ENCODE measurements at places on chromosomes 5 and 9.

DNA sequence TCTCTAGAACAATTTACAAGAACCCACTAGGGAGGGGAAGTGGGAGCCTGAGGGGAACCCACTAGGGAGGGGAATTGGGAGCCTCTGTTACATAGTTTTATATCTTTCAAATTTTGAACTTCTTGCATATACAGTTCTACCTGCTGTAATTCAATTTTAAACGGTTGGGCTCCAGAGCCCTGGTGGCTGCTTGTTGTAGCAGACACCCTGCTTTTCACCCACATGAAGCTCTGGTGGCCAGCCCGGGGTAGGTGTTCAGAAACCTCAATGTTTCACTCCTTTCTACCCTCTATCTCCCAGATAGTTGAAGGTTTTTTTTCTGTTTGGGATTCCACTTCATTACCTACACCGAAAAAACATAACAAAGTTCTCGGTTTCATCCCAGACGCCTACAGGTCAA is 124.4 kb downstream of the TMEM174 start:
- peaks cover 76% of the 10 kb centered on the region for H3K27me3 ChIP-seq
- H3K27ac ChIP-seq: no peak overlapping the region
- ATAC-seq: no peak

GRCh38 chr9:37215381-37215780 is 95.0 kb downstream of the ZCCHC7 start:
- peaks cover 11% of the 10 kb centered on the region for H3K36me3 ChIP-seq
- H3K4me3 ChIP-seq: no peak overlapping the region
- no peak overlapping the region for H3K27ac ChIP-seq
- no peak for ATAC-seq
- peaks cover 13% of the 10 kb centered on the region for H3K4me1 ChIP-seq

- H3K27me3 ChIP-seq: peaks cover 17% of the 10 kb centered on the region
- no peak overlapping the region for H3K27ac ChIP-seq
- H3K36me3 ChIP-seq: no peaks in the 10 kb centered on the region
Observed at GRCh38 chr9:137299203-137299565, 2.9 kb downstream of the NRARP start.

GRCh38 chr5:177336112-177336511 is 15.4 kb downstream of the LMAN2 start:
- ATAC-seq: peak; percentile 44
- H3K27me3 ChIP-seq: no peaks in the 10 kb centered on the region

DNA sequence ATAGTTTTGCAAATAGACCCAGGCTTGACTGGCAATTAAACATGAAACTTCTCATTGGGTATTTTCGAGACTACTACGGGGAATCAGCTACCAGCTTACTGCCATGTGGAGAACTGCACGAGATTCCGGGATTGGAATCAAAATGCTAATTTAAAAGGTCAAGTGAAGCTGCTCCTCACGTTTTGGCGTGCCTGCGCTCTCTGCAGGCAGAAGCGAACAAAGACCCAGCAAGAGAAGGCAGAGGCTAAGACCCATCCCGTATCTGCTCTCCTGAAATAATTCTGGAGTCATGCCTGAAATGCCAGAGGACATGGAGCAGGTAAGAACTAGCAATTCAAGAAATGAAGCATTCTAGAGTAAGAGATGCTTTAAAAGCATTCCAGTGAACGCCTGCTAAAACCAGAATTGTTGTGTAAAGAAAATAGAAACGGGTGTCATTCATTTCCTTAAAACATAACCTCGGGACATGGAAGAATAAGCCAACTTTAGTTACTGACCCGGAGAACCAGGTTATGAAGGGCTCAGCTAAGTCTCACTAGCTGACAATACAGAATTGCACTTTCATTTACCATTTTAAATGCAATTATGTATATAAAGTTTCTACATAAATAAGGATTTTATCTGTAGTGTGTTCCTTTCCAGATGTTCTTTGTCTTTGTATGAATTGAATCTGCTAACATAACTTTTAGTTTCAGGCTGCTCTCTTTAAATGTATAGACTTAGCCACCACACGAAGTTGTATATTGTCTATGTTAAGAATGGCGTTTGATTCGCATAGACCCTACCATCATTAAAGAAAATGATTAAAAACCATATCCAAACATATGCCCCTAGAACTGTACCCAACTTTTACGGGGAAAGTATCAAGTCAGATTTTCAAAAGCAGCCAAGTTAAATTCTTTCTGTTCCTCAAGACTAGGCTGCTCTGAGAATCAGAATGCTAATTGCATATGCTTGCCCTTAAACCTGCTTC is 2.0 kb upstream of the MAT2B start:
- H3K36me3 ChIP-seq: peaks cover 34% of the 10 kb centered on the region
- H3K27ac ChIP-seq: peak overlapping the region; percentile 99
- H3K4me3 ChIP-seq: peak overlapping the region; percentile 93

DNA sequence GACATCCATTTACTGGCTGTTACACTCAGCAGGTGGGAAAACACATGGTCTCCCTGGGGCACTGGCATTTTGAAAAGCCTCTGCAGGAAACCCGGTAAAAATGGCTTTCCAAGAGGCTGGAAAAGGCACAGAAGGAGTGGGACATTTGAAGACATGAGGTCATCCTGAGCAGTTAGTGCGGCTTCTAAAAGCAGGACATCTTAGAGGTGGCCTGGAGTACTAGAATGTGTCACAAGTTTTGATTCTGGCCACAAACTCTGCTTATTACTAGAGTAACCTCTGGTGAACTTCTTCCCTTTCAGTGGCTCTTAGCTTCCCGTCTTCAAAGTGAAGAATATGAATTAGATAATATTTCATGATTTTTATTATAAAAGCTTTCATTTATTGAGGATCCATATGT is 423.0 kb upstream of the BRINP1 start:
- H3K36me3 ChIP-seq: no peaks in the 10 kb centered on the region
- no peak overlapping the region for H3K4me3 ChIP-seq
- peaks cover 4% of the 10 kb centered on the region for H3K27me3 ChIP-seq
- no peak overlapping the region for H3K27ac ChIP-seq
- no peaks in the 10 kb centered on the region for H3K4me1 ChIP-seq

DNA sequence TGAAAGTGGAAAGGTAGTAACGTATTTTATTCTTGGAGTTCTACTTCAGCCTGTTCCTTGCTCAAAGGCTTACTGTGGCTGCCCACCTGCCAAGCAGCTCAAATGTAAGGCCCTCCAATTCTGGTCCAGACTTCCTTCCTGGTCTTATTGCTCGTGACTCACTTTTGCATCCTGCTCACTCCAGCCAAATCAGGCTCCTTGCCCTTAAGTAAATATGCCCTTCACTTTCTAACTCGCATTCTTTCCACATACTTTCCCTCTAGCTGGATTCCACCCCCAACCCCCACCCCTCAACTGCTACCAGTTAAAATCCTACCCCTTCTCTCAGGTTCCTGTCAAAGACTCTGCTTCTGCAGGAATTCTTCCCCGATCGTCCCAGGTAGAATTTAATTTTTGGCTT is 96.6 kb downstream of the GALNT10 start:
- no peaks in the 10 kb centered on the region for H3K36me3 ChIP-seq
- no peak overlapping the region for H3K4me3 ChIP-seq
- no peak for ATAC-seq
- peaks cover 15% of the 10 kb centered on the region for H3K4me1 ChIP-seq
- no peak overlapping the region for H3K27ac ChIP-seq
- no peaks in the 10 kb centered on the region for H3K27me3 ChIP-seq

GRCh38 chr9:115694014-115694413 is 459.6 kb upstream of the PAPPA start:
- no peak overlapping the region for H3K27ac ChIP-seq
- no peak overlapping the region for H3K4me3 ChIP-seq
- no peaks in the 10 kb centered on the region for H3K4me1 ChIP-seq
- ATAC-seq: no peak
- peaks cover 3% of the 10 kb centered on the region for H3K27me3 ChIP-seq
- no peaks in the 10 kb centered on the region for H3K36me3 ChIP-seq

DNA sequence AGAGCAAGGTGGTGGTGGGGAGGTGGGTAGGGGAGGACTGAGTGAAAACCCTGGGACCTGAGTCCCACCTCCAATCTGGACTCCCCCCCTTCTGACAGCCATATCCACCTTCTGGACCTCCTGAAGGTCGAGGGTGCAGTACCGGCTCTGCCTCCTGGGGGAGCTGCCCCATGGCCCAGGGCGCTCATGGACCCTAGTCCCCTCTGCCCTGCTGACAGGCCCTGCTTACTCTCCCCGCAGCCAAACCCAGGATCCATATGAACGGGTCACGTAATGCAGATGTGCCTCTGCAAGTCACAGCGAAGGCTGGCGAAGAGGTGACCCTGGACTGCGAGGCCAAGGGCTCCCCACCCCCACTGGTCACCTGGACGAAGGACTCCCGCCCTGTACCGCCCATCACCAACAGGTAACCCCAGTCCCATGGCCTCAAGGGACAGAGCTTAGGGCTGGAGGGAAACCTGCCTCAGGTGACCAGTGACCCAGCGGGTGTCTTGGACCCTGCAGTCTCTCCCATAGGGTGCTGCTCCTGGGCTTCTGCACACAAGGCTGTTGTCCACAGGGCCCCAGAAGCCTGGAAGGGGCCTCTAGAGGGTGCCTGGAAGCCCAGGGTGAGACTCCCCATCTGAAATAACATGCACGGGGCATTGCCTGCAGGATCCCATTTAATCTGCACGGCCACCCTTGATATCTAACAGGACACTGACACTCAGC is 61.7 kb downstream of the HMCN2 start:
- ATAC-seq: no peak
- H3K4me1 ChIP-seq: no peaks in the 10 kb centered on the region
- no peaks in the 10 kb centered on the region for H3K36me3 ChIP-seq
- H3K27me3 ChIP-seq: peaks cover 44% of the 10 kb centered on the region
- H3K4me3 ChIP-seq: no peak overlapping the region

DNA sequence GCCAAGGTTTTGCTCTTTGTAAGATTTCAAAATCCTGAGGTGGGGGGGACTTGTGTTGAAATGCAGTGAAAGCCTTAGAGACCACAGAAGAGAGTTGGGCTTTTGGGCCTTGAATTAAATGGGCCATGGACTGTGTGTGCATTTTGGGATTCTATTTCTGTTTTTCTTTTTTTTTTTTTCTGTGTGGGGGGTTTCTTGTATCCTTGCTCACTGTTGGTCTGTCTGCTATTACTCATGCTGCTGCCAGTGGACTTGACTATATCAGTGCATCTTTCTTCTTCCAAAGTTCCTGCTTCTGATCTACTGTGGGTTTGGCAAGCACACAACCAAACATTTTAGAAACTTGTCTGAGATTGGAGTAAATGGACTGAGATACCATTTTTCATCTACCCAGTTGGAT is 344.9 kb downstream of the ARL15 start:
- no peaks in the 10 kb centered on the region for H3K4me1 ChIP-seq
- peaks cover 11% of the 10 kb centered on the region for H3K36me3 ChIP-seq
- H3K27me3 ChIP-seq: no peaks in the 10 kb centered on the region
- no peak for ATAC-seq
- H3K27ac ChIP-seq: no peak overlapping the region

DNA sequence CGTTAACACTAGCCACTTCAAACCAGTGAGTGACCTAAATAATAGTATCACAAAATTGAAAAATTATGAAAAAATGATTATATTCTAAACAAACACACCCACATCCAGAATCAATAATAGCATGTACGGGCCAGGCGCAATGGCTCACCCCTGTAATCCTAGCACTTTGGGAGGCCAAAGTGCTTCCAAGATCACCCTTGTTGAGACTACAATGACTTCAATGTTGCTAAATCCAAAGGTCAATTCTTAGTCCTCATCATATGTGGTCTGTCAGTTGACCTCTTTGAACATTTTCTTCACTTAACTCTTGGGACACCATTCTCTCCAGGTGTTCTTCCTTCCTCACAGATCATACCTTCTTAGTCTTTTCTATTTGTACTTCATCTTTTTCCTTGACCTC is 11.3 kb downstream of the RIOK2 start:
- peaks cover 25% of the 10 kb centered on the region for H3K4me1 ChIP-seq
- peak; percentile 6 for ATAC-seq
- peaks cover 99% of the 10 kb centered on the region for H3K36me3 ChIP-seq
- peak overlapping the region; percentile 7 for H3K4me3 ChIP-seq
- peak overlapping the region; percentile 72 for H3K27ac ChIP-seq

- no peaks in the 10 kb centered on the region for H3K4me1 ChIP-seq
- no peak overlapping the region for H3K27ac ChIP-seq
- no peak for ATAC-seq
- no peaks in the 10 kb centered on the region for H3K36me3 ChIP-seq
- H3K27me3 ChIP-seq: peaks cover 6% of the 10 kb centered on the region
Observed at GRCh38 chr9:14058325-14058688, 255.6 kb downstream of the NFIB start.

DNA sequence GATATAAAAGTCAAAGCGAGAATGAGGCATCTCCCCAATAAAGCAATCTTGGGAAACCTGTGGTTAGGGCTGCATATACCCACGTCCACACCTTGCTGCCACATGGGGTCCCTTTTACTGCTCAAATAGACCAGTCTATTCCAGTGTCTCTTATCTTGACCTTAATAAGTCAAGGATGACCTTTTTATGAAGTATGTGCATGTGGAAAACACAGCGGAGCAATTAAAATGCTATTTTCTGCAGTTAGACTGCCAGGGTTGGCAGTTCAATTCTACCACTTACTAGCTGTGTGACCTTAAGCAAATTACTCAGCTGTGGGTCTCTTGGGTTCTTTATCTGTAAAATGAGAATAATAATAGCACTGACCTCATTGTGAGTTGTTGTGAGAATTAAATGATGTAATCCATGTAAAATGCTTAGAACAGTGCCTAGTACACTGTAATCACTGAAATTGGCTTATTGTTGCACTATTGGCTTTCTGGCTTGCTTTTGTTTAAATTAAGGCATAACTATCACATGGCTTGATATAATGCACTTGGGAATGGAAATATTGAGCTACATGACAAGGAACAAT is 67.8 kb upstream of the HSPB3 start:
- no peaks in the 10 kb centered on the region for H3K4me1 ChIP-seq
- peak; percentile 38 for ATAC-seq
- no peaks in the 10 kb centered on the region for H3K36me3 ChIP-seq
- no peak overlapping the region for H3K4me3 ChIP-seq

- no peaks in the 10 kb centered on the region for H3K36me3 ChIP-seq
- H3K27ac ChIP-seq: no peak overlapping the region
- H3K4me3 ChIP-seq: no peak overlapping the region
- no peaks in the 10 kb centered on the region for H3K4me1 ChIP-seq
Observed at GRCh38 chr5:95671826-95672225, 11.0 kb downstream of the SPATA9 start.

DNA sequence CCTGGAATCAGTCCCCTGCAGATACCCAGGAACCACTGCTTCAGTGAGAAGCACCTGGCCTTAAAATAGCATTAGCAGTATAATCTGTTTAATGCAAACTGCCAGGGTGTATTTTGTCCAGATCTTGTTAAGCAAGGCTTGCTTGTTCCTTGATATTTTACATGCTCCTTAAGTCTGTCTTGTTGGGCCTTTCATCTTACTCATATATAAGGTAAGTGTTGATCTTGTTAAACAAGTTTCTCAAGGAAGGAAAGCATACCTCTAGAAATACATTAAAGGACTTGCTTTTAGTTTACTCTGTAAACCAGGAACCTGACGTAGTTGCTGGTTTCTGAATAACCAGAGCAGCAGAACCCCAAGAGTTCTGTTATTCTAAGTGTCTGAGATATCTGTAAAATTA is 13.7 kb downstream of the HSPA4 start:
- peaks cover 19% of the 10 kb centered on the region for H3K4me1 ChIP-seq
- H3K4me3 ChIP-seq: no peak overlapping the region
- H3K27me3 ChIP-seq: no peaks in the 10 kb centered on the region
- H3K27ac ChIP-seq: peak overlapping the region; percentile 44

- no peaks in the 10 kb centered on the region for H3K27me3 ChIP-seq
- H3K36me3 ChIP-seq: peaks cover 91% of the 10 kb centered on the region
- H3K27ac ChIP-seq: peak overlapping the region; percentile 79
- ATAC-seq: no peak
- H3K4me1 ChIP-seq: peaks cover 14% of the 10 kb centered on the region
Observed at GRCh38 chr5:58974601-58975000, 391.7 kb downstream of the RAB3C start.

GRCh38 chr5:82445726-82446335 is 167.7 kb upstream of the RPS23 start:
- H3K27ac ChIP-seq: no peak overlapping the region
- H3K36me3 ChIP-seq: no peaks in the 10 kb centered on the region
- H3K27me3 ChIP-seq: no peaks in the 10 kb centered on the region
- no peak for ATAC-seq
- no peak overlapping the region for H3K4me3 ChIP-seq

Data from activated T-helper 17 cell treated with anti-CD3 and anti-CD28 coated beads, Interleukin-2, amount 50 U/mL, for 72 hours (primary cell).